Osteoblast (primary cell): ENCODE measurements at places on chromosomes 4 and X. TPM values are rescaled to one million over a fixed set of nuclear protein-coding genes. Genes with fewer than 3 reads are reported as not detected.

The NDST3 gene
- total RNA-seq: not detected in 2 replicates

The XAGE1B gene
- not detected in 2 replicates for total RNA-seq

The FBXO8 gene
- 30.1 and 32.2 TPM in 2 replicates for total RNA-seq

The FATE1 gene
- total RNA-seq: not detected in 2 replicates

The PAGE1 gene
- total RNA-seq: not detected in 2 replicates

The MTCP1 gene
- total RNA-seq: 3.3 and 6.2 TPM in 2 replicates

The CD38 gene
- under 0.01 TPM in 2 replicates for total RNA-seq

The RCHY1 gene
- 20.0 and 27.9 TPM in 2 replicates for total RNA-seq

The MAGEC2 gene
- total RNA-seq: not detected in 2 replicates

- no peak for DNase-seq
Measured at GRCh38 chr4:25493466-25493865, 116.4 kb downstream of the ANAPC4 start.

DNA sequence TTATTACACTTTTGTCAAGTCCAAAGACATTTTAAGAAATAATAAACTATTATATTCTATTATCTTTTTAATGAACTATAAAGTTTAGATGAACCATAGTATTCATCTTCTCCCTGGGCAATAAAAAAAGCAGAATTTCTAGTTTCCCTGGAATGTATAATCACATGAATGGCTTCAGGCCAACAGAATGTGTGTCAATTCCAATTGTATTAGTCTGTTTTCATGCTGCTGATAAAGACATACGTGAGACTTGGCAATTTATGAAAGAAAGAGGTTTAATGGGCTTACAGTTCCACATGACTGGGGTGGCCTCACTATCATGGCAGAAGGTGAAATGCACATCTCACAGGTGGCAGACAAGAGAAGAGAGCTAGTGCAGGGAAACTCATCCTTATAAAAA is 70.7 kb upstream of the ANXA10 start:
- no peak for DNase-seq

GRCh38 chr4:111537165-111537564 is 608.1 kb upstream of the FAM241A start:
- DNase-seq: no peak

- no peak for DNase-seq
Measured at GRCh38 chrX:34197946-34198345, 65.8 kb upstream of the FAM47A start.

- no peak for DNase-seq
Measured at GRCh38 chrX:108704839-108705238, 31.5 kb downstream of the IRS4 start.

DNA sequence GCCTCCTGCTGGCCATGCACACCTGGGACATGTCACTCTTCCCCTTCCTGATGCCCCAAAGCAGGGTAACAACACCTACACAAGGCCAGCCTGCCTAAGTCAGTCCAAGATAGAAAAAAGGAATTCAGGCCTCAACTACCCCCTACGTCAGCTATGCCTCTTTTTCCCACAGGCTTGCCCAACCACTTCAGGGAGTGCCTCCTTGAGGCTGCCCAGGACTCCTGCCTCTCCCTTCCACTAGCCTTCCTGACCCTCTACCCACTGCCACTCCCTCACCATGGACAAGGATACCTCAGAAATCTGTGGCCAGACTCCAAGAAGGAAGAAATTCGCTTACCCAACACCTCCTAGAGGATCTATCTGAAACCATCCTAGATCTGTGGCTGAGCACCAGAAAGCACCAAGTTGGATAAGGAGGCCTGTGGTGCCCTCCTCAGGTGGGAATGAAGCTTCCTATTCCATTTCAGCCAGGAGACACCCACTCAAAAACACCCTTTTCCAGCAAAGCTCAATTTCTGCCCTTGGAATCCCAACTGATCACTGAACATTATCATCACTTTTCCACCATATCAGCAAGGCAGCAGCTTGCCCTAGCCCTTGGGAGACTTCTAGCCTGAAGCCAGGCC is 1.8 kb downstream of the KDM5C start:
- no peak for DNase-seq

DNA sequence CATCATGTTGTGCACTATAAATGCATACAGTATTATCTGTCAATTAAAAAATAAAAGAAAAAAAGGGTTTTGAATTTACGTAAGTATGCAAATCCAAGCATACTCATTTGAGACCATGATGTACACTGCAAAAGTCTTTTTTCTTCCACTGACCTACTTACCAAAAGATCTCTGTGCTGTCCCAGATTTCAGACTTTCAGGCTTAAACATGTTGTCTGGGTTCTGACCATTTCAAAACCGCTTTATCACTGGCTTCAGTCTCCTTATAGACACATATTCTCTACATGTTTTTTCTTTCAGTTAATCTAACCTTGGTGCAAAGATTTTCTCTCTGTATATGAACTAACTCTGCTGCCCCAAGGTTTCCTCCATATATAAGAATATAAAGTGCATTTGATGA is 58.6 kb upstream of the CXCL8 start:
- no peak for DNase-seq

GRCh38 chrX:103918050-103918449 is 44.4 kb upstream of the TMSB15B start:
- DNase-seq: peak; percentile 78

DNA sequence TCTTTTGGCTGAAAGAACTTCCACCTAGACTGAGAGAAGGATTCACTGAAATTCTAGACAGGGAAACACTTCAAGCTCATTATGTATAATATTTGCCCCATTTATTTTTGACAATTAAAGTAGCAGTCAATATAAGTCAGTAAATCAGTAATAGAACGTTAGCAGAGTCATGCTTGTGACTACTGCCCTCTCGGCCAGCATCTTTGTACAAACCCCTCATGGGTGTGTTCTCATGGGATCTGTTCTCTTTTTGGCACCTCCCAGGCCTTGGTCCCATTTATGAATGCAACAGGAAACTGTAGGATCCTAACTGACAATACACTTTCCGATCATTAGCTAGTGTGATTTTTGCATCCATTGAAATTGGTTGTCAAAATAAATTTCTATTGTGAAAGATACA is 2.9 kb downstream of the MSL3 start:
- no peak for DNase-seq

DNA sequence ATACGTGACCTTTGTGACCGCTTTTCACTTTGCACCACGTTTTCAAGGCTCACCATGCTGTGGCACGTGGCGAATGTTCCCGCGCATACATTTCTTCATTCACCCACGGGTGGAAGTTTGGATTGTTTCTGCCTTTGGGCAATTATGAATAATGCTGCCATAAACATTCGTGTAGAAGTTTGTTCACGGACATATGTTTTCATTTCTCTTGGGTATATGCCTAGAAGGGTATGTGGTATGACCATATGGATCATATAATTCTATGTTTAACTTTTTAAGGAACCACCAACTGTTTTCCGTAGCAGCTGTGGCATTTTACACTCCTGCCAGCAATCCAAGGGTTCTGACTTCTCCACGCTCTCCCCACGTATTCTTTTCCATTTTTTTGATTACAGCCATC is 60.9 kb upstream of the MXD4 start:
- no peak for DNase-seq

- peak; percentile 62 for DNase-seq
Measured at GRCh38 chrX:19535476-19535875, 20.2 kb upstream of the MAP3K15 start.

- no peak for DNase-seq
Measured at GRCh38 chrX:124343016-124343415, 3.3 kb upstream of the SH2D1A start.

GRCh38 chr4:129474698-129475097 is 378.7 kb downstream of the C4orf33 start:
- DNase-seq: no peak

GRCh38 chr4:8651661-8652180 is 59.2 kb downstream of the CPZ start:
- peak; percentile 69 for DNase-seq

DNA sequence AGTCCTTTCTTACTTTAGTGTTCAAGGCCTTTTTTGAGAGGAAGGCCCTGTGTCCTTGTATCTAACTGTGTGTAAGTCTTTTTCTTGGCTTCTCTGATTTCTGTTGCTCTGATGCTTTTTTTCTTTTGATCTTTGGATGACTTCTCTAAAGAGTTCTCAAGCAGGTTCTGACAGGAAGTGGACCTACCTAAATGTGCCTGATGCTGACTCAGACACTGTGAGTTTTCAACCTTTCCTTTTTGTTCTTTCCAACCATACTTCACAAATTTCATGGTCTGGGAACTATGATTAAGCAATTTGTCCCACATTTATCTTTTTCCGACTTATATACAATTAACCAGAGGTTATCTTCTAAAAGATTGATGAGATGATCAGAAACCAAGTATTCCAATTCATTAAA is 96.5 kb downstream of the SYTL5 start:
- DNase-seq: no peak

GRCh38 chr4:40550948-40551462 is 78.7 kb downstream of the RBM47 start:
- peak; percentile 74 for DNase-seq

DNA sequence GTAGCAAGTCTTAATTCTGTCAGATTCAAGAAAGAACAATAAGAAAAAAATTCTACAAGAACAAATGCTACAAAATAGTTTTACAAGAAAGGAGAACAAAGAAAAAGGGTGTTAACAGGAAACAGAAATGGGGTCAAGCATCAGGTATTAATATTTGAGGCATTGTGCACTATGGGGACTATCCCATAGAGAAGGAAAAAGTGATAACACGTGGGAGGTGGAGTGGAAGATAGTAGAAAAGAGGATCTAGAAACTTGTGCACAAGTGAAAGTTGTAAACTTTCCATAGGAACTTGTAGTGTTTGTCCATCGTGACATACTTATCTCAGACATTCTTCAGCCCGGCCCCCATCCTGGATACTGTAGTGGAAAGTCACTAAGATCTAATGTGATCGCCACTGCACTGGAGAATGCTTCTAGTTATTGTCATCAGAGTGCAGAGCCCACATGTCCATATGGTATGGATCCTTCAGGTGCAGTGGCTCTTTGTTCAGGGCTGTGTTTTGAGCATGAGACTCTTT is 15.4 kb upstream of the NFXL1 start:
- DNase-seq: no peak

DNA sequence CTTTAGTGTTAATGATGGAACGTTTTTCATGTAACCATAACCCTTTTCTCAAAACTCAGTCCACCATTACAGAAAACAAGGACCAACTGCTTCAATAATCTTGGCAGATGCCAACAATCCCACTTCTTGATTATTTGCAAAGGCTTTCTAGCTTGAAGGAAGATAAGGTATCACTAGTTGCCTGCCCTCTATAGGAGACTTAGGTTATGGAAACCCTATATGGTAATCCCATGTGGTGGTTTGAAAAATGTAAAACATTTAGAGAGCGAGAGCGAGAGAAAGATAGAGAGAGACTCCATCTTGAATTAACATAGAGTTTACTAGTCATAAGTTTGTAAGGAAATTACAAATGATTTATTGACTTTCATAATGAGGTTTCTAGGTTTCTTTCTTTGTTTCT is 1627.5 kb upstream of the TENM3 start:
- DNase-seq: no peak

GRCh38 chrX:24619647-24620046 is 27.5 kb downstream of the PCYT1B start:
- no peak for DNase-seq

DNA sequence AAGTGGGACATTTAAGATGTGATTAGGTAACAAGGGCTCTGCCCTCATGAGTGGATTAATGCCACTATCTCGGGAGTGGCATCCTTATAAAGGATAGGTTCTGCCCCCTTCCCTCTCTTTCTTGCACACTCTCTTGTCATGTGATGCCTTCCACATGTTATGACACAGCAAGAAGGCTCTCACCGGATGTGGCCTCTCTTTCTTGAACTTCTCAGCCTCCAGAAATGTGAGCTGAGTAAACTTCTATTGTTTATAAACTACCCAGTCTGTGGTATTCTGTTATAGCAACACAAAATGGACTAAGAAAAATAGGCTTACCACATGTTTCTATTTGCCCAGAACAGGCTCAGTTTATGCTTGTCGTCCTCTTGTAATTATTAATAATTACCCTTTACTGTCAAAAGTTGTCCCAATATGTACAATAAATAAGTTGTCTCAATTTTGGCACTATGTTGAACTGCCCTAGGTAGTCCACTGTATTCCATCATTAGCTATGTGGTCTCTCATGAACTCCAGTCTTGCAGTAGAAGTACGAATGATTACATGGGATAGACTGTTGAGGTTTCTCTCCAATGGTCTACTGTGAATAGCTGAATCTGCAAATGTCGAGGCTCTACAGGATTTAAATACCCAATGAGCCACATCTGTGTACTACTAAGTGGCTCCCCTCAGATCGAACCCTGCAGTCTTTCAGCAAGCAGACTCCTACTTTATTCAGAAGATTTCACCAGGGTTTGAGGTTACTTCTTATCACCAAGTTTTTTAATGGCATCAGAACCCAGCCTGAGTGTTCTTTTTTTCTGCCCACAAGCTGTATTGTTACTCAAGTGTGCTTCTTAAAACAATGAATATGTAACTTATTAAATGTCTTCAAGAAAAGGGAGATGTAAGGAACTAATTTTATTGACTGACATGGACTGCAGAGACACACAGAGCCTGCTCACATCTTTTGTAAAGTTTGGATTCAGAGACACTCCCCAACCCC is 102.0 kb upstream of the LEF1 start:
- no peak for DNase-seq

GRCh38 chrX:99752776-99753175 is 657.3 kb downstream of the PCDH19 start:
- DNase-seq: no peak

DNA sequence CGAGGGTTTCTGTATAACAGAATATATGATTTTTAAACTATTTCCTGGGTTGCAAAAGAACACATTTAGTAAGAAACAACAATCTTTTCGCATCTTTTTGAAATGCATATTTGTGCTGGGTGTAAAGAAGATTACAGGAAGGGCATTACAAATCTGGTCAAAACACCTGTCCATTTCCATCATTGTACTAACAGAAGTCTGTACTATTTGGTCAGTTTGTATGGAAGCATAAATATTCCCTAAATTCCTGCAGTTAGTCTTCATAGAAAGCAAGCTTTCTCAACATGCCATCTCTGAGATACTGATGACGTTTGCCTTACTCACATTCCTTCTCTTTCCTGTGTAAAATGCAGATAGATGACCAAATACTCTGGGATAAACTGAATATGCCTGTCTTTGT is 203.3 kb downstream of the NWD2 start:
- DNase-seq: no peak

DNA sequence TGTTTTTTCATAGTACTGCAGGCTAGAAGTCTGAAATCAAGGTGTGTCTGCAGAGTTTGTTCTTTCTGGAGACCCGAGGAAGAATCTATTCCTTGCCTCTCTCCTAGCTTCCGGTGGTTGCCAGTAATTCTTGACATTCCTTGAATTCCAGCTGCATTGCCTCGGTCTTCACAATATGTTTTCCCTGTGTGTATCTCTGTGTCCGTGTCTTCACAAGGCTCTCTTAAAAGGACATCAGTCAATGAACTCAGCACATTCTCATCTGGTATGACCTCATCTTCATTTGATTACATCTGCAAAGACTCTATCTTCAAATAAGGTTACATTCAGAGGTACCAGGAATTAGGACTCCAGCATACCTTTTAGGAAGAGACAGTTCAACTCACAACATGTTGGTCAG is 163.4 kb downstream of the BANK1 start:
- peak; percentile 1 for DNase-seq
